ENCODE measurements at places on chromosomes 11 and 22.
A peak's percentile ranks its signal among the peaks of the same experiment; 100 is the strongest.

GRCh38 chr11:94678901-94679300, 89.3 kb upstream of the AMOTL1 start:
- no peak for DNase-seq

DNA sequence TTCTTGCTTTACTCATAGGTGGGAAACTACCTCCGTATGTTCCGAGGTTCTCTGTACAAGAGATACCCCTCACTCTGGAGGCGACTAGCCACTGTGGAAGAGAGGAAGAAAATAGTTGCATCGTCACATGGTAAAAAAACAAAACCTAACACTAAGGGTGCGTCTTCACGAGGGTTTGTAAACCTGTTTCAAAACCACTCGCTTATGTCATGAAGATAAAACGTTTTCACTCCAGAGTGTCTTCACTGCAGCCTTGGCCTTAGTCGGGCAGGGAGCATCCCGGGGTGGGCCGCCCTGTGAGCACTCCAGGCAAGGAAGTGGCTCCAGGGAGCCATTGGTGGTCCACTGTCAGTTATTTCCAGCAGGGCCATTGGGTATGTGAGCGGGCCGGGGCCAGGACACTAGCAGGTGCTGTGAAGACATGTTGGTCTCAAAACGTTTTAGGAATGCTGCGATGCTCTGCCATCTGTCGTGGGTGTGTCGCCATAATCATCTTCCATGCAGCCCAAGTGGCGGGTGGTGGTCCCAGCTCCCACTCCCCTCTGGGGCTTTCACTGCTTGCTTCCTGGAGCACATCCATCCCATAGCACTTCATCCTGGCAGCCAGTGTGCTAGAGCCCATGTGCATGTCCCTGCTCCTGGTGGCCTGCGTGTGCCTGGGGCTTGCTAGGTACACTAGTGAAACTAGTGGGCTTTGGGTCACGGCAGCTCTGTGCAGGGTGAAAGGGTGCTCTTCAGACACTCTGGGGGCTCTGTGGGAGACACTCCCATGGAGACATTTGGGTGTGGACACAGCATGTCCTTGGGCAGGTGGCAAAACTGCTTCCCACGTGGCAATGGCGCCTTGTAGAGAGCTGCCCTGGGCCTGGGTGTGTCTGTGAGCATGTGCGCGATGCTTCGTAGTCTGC, 5.2 kb downstream of the SMARCB1 start:
- no peak for DNase-seq

DNA sequence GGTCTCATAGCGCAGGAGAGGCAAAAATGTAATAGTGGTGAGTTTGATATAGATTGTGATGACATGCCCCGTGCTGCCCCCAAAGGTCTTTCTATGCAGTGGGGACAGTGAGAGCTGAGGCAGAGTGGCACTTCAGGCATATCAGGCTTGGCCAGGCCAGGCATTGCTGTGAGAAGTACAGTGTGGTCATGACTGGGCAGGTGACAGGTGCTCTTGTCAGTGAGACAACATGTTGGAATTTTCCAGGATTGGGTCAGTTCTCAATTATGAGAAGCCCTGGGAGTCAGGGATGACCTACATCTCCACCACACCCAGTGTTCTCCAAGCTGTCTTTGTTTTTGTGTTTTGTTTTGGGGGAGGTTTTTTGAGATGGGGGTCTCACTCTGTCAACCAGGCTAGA, 3.7 kb downstream of the SNAP29 start:
- no peak for DNase-seq

GRCh38 chr11:108931168-108931567, 266.3 kb downstream of the DDX10 start:
- DNase-seq: no peak

- no peak for DNase-seq
Observed at GRCh38 chr11:128283451-128283850, 303.9 kb downstream of the ETS1 start.

DNA sequence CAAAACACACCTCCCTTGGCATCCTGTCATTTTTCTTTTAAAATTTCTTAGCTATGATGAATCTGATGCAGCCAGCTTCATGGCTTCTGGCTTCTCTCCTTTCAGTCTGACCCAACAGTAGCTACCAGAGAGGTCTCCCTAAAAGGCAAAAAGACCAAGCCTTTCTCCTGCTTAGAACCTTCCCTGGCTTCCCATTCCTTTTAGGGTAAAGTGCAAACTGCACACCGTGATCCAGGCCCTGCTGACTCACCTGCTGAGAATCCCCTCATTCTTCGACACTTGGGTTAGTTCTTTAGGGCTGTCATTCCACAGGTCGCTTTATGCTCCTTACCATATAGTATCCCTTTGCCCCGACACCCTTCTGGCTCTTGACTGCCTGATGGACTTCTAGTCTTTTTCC, 362.4 kb downstream of the MIAT start:
- no peak for DNase-seq

GRCh38 chr11:10438458-10438857, 16.6 kb upstream of the AMPD3 start:
- DNase-seq: no peak

GRCh38 chr11:133052537-133052936, 479.8 kb downstream of the OPCML start:
- DNase-seq: no peak

DNA sequence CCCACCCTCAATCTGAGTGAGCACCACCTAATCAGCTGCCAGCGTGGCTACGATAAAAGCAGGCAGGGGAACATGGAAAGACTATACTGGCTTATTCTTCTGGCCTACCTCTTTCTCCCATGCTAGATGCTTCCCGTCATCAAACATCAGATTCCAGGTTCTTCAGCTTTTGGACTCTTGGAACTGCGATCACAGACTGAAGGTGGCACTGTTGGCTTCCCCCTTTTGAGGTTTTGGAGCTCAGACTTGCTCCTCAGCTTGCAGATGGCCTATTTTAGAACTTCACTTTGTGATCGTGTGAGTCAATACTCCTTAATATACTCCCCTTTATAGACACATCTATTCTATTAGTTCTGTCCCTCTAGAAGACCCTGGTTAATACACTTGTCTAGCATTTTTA, 543.7 kb upstream of the RAG2 start:
- no peak for DNase-seq

DNA sequence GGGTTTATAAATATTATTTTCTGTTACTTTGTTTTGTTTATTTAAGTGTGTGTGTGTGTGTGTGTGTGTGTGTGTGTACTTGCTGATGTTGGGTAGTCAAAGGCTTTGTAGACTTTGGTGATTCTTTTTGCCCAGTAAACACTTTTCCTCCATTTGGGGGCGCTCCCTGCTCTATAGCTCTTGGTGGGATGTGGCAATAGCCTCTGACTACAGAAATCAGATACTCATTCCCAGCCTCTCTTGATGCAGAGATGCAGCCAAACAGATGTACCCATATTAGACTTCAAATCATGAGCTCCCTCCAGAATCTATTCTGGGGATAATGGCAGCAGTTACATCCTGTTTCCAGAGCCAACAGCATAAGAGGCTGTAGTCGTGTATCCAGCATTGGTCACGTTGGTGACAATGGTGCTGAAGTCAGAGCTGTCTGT, 33.4 kb upstream of the APOL5 start:
- DNase-seq: peak; percentile 20

DNA sequence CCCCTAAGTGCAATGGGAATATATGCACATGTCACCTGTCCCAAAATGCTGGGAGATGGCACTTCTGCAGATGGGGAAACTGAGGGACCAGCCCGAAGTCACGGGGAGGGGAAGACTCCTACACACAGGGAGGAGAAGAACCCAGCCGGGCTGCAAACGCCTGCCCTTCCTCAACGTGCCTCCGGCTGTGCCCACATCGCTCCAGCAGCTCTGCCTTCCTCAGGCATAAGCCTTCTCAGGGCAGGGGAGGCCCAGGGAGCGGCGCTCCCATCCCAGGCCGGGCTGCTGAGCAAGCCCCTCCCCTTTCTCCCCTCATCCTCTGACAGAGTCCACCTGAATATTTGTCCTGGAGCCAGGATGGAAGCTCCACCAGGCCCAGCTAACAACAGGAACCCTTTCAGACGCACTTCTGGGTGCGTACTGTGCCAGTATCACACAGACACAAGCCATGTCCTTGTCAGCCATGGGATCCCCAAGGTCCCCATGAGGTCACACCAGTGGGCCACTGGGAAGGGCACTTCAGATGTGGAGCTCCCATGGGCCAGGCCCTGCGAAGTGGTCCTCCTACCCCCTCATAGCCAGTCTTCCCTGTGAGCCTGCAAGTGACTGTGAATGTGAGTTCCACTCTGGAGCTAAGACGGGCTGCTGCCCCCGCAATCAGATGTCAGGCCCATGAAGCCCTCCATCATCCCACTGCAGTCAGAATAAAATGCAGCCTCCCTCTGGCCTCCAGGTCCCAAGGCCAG, 2.5 kb upstream of the CD81 start:
- no peak for DNase-seq

GRCh38 chr11:7619322-7619721, 54.0 kb downstream of the CYB5R2 start:
- DNase-seq: no peak

GRCh38 chr11:60175860-60176275, 7.0 kb downstream of the MS4A6A start:
- DNase-seq: no peak

DNA sequence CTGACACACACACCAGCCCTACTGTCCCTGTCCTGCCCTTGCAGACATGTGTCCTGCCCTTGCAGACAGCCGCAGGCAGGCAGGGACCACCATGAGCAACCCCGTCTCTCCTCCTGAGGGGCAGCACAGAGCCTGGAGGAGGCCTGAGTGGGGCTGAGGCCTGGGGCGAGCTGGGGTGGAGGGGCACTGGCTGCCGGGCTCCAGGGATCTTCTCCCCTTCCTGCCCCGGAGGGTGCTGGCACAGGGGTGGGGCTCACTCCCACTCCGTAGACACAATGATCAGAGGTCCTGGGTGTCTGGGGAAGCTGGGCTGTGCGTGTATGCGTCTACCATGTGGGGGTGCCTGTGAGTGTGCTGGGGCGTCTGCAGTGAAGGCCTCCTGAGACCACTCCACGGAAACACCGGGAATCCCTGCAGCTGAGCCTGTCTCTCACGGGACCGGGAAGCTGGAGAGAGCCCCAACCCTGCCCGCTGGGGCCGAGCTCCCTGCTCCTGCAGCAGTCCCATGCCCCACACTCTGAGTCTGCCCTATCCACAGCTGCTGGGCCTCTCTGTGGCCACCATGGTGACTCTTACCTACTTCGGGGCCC, 588 bp downstream of the TSPAN32 start:
- no peak for DNase-seq

DNA sequence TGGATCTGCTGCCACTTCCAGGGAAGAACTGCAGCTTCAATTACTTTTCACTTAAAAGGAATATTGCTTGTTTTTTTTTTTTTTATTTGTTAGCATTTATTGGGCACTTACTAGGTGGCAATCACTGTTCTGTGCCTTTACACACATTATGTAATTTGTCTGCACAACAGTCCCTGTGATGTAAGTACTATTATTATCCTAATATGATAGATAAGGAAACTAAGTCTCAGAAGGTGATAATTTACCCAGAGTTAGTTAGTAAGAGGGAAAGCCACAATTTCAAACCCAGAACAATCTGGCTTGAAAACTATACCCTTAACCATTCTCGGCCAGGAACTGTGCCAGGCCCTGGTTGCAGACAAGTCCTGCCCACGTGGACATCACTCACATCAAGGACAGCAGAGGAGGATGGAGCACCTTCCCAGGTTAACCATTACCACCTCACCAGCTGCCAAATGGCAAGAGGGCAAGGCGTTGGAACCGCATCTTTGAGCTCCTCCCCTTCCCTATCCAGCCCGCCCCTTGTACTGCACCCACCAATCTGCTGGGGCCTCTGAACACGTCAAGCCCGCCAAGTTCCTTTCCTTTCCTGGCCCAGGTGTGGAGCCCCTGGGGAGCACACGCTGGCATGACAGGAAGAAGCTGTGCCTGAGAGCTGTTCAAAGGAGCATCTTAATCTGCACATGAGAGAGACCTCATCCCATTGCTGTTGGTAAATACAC, 78.4 kb downstream of the NAV2 start:
- DNase-seq: no peak
